Stimulated activated naive CD8-positive, alpha-beta T cell treated with anti-CD3 and anti-CD28 coated beads, Interleukin-15, Interleukin-2, amounts not matched to agents 100 U/mL and 50 U/mL, for 24 hours (primary cell): ENCODE measurements at places on chromosomes 4 and X.

DNA sequence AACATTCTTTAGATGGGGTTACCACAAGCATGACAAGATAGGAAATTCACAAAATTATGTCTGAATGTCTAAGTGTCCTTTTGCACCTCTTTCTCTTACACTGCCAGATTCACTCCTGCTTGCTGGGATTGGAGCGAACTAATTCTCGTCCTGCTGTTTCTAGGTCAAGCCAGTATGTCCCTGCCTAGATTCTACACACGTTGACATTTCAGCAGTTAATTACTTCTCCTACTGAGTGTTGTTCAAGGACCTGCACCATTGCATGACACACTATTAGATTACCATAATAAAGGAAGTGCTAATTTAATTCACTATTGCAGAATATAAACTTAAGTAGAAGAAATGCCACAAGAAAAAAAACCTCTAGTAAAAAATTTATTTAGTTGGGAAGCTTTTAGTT is 1911.7 kb downstream of the PCDH7 start:
- DNase-seq: no peak

GRCh38 chr4:105586638-105587328 is 34.4 kb downstream of the ARHGEF38 start:
- no peak for DNase-seq

DNA sequence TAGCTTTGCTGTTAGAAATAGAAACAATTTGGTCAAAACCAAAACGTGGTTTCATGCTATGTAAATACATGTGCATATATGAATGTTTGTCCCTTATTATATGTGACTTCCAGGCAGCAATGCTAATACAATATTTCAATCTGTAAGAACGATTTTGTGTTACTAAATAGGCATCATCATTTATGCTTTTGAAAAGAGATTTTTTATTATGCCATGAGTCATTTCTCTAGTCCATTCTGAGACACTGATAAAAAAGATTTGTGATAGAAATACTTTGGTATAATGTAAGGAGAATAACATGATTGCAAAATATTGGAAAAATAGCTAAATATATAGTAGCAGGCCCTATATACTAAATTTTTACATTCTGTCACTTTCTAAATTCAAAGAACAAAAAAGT is 28.9 kb downstream of the SYNPO2 start:
- DNase-seq: no peak

GRCh38 chr4:100849319-100849718 is 331.5 kb upstream of the EMCN start:
- no peak for DNase-seq

GRCh38 chr4:158770671-158771070 is 1.8 kb downstream of the FNIP2 start:
- no peak for DNase-seq

GRCh38 chr4:106422766-106423165 is 54.2 kb upstream of the GIMD1 start:
- no peak for DNase-seq

- DNase-seq: no peak
These were observed 101.4 kb upstream of the FRMPD3 start for GRCh38 chrX:107348051-107348450.

DNA sequence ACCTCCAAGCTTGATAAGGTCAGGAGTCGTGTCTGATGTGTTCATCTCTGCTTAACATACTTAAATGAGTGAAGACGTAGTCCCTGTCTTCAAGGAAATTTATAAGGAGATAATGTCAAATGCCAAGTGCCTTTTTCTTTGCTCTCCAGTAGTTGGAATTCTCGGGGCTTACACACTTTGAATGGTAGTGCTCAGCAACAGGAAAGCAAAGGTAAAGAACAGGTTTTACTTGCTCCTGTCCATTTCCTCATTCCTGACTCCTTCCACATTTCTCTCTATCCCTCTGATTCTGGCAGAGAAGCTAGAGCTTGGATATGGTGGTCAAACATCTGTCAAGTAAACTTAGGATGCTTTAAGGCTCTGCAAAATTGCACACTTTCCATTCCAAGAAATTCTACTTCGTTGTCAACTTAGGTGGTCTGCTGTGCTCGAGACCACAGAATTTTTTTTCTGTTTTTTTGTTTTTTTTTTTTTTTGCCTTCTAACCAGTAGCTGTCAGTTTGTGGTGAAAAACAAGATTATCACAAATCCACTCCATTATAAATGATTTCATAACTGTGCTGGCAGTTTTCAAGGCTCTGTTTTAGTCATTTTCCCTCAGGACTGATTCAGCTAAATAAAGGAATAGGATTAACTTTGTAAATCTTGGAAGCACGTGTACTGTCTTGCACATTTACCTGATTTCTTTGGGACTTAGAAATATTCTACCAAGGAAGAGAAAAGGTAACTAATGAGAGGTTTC is 180.8 kb upstream of the ANXA3 start:
- DNase-seq: no peak

- no peak for DNase-seq
These were observed 60.3 kb downstream of the LCORL start for GRCh38 chr4:17961249-17961648.

DNA sequence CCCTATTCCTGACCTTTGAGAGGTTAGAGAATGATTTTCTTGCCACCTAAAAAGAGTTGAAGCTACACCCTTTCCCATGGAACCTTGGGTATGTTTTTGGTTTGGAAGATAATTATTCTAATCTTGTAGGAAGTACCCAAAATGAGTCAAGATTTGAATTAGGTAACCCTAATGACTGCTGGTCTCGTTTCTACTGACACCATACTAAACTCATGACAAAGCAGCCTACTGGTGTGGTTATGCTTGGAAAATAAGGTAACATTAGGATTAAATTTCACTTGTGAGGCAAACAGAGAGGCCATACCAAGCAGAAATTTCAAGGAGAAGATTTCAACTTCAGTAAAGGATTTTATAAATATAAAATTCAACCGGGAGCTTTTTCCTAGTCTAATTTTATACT is 107.9 kb downstream of the FBXW7 start:
- DNase-seq: no peak

DNA sequence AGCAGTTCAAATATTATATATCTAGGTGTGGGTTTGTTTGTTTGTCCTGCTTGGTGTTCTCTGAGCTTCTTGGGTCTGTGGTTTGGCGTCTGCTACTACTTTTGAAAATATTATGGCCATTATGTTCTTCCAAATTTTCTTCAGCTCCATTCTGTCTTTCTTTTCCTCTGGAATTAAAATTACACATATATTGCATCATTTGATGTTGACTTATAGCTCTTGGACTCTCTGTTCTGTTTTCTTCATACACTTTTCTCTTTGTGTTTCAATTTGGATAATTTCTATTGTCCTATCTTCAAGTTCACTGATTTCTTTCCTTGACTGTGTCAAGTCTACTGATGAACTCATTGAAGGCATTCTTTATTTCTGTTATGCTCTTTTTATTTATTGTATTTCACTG is 65.2 kb upstream of the ZNF81 start:
- DNase-seq: no peak

DNA sequence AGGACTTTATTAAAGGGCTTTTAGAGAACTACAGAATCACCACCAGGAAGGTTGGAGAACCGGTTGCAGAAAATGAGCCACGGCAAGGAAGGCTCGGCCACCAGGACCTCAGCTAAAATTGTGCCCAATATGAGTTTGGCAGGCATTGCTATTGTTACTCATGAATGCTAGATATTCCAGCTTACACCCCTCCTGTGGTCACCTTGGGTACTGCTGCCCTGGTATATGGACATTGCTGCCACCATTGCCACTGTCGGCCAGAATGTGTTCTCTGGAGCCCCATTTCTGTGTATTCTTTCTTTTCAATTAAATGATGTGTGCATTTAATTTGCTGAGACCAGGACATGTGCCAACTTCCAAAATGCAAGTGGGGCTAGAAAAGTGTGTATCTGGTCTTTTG is 626.7 kb upstream of the BOD1L1 start:
- DNase-seq: peak; percentile 5

DNA sequence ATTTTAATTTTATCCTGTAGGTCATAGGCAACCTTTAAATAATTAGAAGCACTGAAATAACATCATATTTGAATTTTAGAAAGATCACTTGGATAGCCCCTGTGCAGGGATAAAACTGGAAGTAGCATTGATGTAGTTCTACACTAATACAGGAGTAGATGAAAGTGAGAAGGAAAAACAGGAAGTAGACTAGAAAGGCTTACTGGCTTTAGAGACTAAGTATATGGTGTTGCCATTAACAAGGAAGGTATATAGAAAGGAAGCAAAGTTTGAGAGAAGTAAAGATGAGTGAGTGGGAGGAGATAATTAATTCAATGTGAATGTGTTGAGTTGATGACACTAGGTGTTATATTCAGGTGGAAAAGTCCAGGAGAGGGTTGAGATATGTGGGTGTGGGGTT is 73.1 kb upstream of the EPGN start:
- DNase-seq: no peak
